ENCODE measurements at places on chromosomes 1 and 21.

DNA sequence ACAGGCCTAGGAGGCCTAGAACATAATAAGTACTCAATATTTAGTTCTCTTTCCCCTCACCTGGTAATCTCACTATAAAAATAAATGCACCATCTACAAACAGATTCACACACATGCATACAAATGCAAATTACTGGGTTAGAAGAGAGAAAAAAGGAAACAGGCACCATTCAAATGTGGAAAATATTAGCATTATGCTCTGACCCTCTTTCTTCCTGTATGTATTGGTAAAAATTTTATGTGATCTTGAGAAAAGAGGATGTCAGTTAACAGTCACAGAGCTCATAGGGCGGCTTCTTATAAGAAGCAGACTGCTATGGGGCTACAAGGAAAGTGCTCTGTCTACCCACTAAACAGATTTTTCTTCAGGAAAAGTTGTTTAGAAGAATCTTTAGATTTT lies 565.4 kb downstream of the LMO4 start:
- DNase-seq = no peak

- DNase-seq = no peak
These were observed 3.6 kb upstream of the NAV1 start for GRCh38 chr1:201535046-201535918.

DNA sequence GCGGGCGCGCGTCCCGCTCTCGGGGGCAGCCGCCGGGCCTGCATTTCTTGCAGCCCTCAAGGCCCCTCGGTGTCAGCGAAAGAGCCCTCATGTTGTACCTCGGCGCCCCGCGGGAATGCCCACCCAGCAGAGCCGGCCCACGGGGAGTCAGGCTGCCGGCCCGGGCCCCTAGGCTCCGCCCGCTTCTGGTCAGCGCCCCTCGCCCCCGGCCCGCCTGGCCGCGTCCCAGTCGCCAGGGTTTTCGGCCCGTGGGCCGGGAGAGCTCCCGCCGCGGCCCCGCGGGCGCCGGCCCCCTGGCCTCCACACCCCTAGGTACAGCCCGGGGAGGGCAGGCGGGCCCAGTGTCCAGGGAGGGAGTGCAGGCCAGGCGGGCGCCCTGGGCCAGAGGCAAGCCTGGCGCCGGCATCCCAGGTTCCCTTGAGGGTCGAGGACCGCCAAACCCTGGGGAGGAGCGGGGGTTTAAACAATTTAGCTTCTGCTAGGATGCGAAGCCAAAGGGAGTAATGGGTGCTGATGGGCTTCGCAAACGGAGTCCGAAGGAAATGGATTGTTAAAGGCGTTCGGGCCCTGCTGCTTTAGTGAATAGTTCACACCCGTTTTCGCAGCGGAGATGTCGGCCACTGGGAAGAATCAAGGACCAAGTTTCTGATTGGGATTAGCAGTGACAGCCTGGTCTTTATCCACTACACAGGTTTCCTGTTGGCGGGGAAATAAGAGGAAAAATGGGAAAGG lies 486 bp upstream of the KCNA3 start:
- DNase-seq = no peak

- no peak for DNase-seq
These were observed 36.4 kb downstream of the PDC start for GRCh38 chr1:186424539-186424938.

GRCh38 chr1:7106442-7107108 lies 321.3 kb downstream of the CAMTA1 start:
- no peak for DNase-seq
